ENCODE measurements at places on chromosomes 16 and 17.

DNA sequence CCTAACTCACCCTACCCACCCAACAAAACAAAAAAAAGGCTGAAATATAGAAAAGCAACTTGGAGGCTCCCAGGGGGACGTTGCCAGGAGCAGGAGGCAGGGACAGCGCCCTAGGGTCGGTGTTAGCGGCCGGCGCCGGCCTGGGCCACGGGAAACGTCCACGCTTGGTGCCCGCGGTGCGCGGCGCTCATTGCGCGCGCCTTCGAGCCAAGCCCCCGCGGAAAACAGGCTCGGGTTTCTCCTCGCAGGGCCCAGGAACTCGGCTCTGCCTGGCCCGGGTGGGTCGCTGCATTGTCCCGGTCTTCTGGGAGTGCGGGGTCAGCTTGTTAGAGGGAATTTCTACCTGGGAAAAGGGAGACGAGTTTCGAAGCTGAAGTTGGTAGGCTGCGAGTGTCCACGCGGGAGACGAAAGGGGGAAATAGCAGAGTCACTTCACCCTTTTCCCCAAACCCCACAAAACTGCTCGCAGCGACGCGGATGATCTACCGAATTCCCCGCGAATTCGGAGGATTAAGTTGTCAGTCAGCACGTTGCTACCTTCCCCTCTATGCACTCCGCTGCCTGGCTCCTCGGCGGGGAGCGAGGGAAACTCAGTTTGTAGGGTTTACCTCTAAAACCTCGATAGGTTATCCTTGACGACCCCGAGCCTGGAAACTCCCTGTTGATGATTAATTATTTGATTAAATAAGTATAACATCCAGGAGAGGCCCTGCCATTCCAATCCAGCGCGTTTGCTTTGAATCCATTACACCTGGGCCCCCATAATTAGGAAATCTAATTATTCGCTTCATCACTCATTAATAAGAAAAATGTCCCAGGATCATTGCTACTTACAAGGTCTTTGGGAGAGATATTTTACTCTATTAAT, 751 bp upstream of the FOXC2 start:
- no peak for DNase-seq

DNA sequence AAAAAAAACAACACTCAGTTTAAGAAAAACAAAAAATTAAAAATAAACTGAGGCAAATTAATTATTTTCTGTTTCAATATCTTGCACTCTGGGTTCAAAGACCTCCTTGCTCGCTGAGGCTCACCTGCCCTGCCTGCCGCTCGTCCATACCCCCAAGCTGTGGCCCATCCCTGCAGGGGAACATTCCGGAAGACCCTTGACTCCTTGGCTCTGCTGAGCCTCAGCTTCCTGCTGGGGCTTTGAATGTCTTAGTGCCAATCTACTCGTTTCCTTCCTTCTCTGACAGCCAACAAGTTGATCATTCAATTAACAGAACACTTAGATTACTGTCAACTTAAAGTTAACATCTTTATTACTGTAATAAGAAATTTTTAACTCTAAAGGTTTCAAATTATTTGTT, 24.3 kb downstream of the G6PC1 start:
- no peak for DNase-seq

- DNase-seq, result no peak
Observed at GRCh38 chr17:48637323-48638260, 11.4 kb upstream of the HOXB9 start.

DNA sequence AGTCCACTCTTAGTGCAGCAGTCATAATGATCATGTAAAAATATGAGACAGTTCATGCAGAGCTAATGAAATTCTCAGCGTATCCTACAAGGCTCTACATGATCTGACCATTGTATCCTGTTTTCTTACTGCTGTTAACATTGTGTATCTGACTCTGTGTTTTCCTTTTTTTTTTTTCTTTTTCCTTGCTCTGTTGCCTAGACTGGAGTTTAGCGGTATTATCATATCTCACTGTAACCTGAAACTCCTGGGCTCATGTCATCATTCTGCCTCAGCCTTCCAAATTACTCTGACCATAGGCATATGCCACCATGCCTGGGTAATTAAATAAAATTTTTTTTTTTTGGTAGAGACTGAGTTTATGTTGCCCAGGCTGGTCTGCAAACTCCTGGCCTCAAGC, 12.1 kb downstream of the DUS2 start:
- no peak for DNase-seq

DNA sequence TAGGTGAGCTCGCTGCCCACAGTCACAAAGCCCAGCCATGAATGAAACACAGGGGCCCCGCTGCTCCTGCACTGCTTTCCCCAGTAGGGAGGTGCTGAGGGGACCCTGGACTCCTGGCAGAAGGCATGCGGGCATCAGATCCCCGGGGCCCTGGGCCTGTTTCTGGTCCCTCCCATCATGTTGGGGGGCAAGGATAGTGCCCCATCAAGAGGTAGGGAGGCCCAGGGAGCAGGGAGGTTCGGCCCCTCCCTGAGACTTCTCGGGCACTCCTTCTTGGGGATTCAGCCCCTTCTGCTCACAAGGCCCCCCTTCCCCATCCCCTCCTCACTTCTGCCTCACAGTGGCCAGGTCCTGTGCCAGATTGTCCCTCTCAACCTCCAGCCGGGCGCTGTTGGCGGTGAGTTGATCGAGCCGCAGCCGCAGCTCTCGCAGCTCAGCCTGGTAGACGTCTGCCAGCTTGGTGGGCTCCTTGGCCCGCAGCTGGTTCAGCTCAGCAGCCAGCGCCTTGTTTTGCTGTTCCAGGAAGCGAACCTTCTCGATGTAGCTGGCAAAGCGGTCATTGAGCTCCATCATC, 515 bp downstream of the GFAP start:
- DNase-seq, result no peak

DNA sequence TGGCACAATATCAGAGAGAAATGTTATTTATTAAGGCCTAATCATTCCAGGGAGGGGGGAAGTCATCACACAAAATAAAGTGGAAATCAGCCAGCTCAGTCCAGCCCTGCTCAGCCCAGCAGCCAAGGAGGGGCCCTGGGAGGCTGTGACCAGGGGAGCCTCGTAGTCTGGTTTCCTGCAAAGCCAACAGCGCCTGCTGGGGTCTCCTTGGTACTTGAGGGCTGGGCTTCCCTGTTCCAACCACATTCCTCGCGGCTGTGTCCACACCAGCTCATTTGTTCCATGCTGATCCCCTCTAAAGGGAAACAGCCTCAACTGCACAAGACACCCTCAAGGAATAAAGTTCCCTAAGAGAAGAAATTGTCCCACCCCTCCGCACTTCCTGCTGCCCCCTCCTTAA, 154.0 kb downstream of the TMEM132E start:
- DNase-seq, result no peak

DNA sequence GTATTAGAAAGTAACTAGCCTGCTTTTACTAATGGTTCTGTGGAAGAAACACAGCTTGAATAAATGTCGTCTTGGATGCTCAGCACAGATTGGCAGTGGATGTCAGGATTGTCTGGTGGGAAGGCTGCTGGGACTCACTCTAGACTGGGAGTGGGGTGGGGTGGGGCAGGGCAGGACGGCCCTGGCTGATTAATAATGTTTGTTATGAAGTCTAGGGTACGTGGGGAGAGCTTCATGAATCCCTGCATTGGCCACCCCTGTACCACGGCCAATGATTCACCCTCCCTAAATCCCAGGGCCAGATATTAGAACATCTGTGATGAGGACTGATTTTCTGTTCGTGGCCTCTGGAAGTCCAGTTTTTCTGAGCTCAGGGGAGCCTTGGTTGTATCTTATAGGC, 421.0 kb downstream of the WWOX start:
- no peak for DNase-seq

DNA sequence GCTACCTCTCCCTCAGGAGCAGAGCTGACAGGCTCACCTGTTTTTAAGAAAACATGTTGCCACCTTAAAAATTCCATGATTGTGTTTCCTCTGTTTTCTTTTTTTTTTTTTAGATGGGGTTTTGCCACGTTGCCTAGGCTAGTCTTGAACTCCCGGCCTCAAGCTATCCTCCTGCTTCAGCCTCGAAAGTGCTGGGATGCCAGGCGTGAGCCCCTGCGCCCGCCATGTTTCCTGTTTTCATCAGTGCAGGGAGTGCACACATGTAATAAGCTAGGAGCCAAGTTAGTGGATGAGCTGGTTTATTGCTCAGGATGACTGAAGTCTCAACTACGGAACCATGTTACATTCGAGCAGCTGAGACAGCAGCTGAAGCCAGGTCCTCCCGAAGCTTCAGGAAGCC, 13.6 kb downstream of the MRM3 start:
- no peak for DNase-seq

- DNase-seq, result no peak
Observed at GRCh38 chr16:53999841-54000240, 286.7 kb downstream of the IRX3 start.

Measured in hypothalamus (tissue), 51 donors.